HS-27A (cell line): ENCODE measurements at places on chromosomes 16 and 17.

GRCh38 chr17:2297023-2297422 lies 6.6 kb downstream of the SMG6 start:
- DNase-seq, result no peak

GRCh38 chr17:27458524-27458908 lies 2.3 kb downstream of the KSR1 start:
- no peak for DNase-seq

GRCh38 chr17:4945176-4945943 lies 3.0 kb downstream of the PFN1 start:
- peak; percentile 66 for DNase-seq

- DNase-seq, result no peak
Measured at GRCh38 chr17:35903451-35903850, 23.3 kb upstream of the CCL5 start.

GRCh38 chr17:80219013-80219762 lies 945 bp downstream of the SGSH start:
- DNase-seq, result peak; percentile 56

GRCh38 chr17:39573447-39574298 lies 34.0 kb downstream of the NEUROD2 start:
- DNase-seq, result peak; percentile 12

- no peak for DNase-seq
Measured at GRCh38 chr17:12136646-12137045, 116.0 kb downstream of the MAP2K4 start.

GRCh38 chr16:13113741-13114140 lies 212.3 kb downstream of the SHISA9 start:
- no peak for DNase-seq

- DNase-seq, result no peak
Measured at GRCh38 chr17:14204084-14204483, 32.6 kb downstream of the CDRT15 start.

- DNase-seq, result no peak
Measured at GRCh38 chr16:677316-678190, 2.1 kb downstream of the RHBDL1 start.

DNA sequence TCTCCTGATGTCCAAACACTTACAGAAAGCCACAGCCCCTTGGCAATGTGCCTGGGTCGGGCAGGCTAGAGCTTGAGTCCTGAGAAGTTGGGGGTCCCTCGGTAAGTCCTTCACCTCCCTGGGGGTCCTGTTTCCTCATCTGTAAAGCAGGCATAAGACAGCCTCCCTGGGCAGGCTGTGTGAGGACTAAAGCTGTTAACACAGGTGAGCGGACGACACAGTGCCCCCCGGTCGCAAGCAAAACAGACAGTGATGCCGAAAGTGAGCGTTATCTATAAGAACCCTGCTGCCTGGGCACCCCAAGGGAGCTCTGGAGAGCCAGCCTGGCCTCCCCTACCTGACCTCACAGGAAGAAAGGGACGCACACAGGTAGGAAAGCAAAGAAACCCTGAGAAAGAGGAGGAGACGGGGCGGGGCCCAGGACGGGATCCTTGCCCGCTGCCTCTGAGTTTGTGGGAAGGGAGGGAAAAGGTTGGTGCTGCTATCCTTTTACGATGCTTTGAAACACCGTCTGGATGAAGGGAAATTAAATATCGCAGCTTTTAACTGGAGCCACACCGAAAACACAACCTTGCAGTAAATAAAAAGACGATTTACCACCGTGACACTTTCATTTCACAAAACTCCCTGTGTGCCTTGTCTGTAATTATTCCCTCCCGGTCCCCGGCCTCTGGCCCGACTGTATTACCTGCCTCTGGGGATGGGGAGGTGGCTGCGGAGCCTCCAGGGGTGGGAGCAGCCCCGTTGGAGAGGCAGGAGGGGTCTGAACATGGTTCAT lies 67.1 kb downstream of the ENGASE start:
- no peak for DNase-seq

DNA sequence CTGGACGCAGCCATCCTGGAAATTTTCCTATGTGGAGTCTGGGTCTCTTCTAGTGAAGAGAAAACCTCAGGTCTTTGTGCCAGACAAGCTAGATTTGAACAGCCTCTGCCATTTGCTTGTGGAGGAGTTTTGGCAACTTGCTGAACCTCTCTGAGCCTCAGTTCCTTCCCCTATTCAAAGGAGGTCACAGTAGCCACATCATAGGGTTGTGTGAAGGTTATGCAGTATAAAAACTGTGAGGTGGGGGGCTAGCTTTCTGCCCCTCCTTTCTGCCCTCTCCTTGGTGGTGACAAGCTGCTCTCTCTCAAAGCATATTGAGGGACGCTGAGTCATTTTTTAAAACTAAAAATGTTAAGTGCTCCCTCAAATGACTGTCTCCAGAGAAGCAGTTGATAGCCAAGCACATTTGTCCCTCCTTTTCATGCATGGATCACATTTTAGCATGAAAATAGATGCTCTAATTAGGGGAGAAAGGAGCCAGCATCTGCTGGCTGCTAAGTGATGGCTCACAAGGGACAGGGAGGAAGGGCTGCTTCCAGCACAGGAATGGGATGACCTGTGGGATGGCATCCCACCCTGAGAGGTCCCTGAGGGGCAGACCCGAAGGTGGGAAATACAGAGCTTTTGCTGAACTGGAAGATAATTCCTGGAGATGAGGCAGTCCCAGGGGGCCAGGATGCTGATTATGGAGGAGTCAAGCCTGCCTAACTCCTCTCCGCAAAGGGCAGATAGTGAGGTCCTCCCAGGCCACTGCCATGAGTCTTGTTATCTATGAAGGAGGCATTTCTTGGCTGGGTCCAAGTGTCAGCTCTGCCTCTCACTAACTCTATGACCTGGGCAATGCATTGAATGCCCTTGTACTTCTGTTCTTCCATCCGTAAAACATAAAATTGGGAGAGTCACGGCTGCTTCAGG lies 218.8 kb downstream of the RAB11FIP4 start:
- DNase-seq, result no peak

GRCh38 chr16:53781023-53781605 lies 77.2 kb downstream of the FTO start:
- DNase-seq, result no peak

DNA sequence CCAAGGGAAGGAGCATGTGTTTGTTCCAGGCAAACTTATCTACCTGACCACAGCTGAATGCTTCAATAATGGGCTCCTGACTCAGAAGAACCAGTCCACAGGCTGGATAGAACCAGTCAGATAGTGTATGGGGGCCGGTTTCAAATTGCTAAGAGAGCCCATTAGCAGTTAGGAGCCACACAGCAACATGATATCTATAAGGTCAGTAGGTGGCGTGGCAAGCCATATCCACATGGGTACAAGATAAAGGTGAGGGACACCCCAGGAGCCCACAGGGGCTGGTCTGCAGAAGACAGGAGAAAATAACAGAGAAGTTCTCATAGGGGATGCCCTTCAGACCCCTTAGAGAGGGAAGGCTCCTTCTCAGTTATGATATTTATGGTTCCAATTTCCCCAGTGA lies 31.6 kb upstream of the CDRT15 start:
- no peak for DNase-seq

GRCh38 chr17:27635275-27635823 lies 4.4 kb downstream of the LGALS9 start:
- DNase-seq, result no peak

GRCh38 chr17:30840771-30841170 lies 9.0 kb downstream of the ATAD5 start:
- no peak for DNase-seq

GRCh38 chr17:30309591-30309990 lies 17.8 kb upstream of the BLMH start:
- DNase-seq, result no peak

DNA sequence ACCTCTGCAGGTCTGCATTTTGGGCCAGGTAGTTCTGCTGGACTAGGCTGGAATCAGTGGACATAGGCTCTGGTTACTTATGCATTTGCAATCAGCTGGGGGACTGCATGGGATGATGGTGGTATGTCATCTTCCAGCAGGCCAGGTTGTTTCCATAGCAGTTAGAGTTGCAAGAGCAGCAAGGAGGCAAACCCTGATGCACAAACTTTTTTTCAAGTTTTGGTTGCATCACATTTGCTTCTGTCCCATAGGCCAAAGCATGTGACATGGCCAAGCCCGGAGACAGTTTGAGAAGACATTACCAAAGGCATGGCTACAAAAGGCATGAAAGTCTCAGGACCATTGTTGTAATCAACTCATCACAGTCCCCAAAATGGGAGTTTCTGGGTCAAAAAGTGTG lies 58.2 kb downstream of the PRKCB start:
- no peak for DNase-seq

- DNase-seq, result no peak
Measured at GRCh38 chr16:974611-975261, 4.0 kb upstream of the LMF1 start.

GRCh38 chr16:6643080-6643686 lies 689.5 kb upstream of the RBFOX1 start:
- DNase-seq, result peak; percentile 8

- no peak for DNase-seq
Measured at GRCh38 chr17:14143688-14144087, 74.4 kb downstream of the COX10 start.

- DNase-seq, result no peak
Measured at GRCh38 chr17:2871720-2872119, 75.5 kb downstream of the RAP1GAP2 start.

GRCh38 chr17:19345486-19346350 lies 16.8 kb downstream of the B9D1 start:
- DNase-seq, result no peak

- DNase-seq, result peak; percentile 39
Measured at GRCh38 chr17:76382803-76383545, 1.4 kb upstream of the SPHK1 start.

- no peak for DNase-seq
Measured at GRCh38 chr17:17877529-17878358, 41.0 kb upstream of the SREBF1 start.

GRCh38 chr17:57832314-57833178 lies 17.3 kb downstream of the MRPS23 start:
- no peak for DNase-seq

DNA sequence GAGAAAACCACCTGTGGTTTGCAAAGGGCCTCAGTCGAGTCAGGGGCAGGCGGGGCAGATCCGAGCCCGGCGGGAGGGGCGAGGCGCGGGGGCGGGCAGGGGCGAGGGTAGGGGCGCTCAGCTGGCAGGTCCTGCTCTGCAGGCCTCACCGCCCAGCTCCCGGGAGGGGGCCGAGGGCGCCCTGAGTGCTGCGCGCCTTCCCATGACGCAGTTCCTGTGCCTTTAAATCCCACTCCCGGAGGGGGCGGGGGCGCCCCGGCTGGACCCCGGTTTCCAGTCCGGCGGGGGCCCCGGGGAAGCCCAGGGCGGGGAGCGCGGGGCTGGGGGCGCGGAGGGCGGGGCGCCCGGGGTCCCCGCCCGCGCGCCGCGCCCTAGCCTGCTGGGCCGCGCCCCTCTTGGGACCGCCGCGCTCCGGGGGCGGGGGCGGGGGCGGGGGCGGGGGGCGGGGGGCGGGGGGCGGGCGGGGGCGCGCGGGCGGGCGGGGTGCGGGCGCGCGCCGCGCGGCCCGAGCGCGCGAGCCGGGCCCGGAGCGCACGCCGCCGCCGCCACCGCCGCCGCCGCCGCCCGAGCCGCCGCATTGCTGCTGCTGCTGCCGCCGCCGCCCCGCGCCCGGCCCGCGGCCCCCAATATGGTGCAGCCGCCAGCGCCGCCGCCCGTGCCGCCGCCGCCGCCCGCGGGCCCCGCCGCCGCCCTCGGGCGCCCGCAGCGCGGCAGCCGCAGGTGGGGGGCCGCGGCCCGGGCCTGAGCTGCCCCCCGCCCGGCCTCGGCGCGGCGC lies at the start of gene JPH3:
Gene JPH3 (plus strand): TSS at position 508 of the 775 bp plus-strand sequence. CDS start 639 bp downstream, outside the sequence.
- no peak for DNase-seq

DNA sequence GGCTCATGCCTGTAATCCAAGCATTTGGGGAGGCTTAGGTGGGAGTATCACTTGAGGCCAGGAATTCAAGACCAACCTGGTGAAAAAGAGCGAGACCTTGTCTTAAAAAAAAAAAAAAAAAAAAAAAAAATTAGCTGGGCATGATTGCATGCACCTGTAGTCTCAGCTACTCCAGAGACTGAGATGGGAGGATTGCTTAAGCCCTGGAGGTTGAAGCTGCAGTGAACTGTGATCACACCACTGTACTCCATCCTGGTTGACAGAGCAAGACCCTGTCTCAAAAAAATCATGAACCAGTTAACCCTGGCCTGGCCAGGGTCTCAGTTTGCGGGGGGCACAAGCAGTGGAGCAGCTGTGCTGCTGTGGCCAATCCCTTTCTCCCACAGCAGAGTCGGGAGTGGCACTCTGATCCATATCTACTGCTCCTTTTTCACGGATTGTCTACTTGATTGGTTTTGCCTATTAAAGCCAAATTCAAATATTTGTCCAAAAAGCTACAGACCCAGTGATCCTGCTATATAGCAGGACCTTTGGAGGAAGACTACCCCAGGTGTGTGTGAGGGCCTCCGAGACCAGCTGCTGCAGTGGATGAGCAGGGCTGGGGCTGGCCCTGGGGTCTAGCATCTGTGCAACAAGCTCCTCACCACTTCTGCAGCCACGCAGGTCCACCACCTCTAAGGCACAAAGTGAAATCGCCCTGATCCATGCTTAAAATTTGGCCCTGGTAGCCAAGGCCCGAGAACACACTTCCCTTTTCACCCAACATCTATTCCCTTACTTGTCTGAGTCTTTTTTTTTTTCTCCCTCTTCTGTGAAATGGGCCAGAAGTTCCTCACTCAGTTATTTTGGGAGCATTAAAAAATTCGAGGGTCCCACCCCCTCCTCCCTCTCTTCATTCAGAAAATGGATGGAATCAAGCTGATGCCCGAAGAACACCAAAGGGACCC lies 48.2 kb downstream of the LDHD start:
- DNase-seq, result no peak

DNA sequence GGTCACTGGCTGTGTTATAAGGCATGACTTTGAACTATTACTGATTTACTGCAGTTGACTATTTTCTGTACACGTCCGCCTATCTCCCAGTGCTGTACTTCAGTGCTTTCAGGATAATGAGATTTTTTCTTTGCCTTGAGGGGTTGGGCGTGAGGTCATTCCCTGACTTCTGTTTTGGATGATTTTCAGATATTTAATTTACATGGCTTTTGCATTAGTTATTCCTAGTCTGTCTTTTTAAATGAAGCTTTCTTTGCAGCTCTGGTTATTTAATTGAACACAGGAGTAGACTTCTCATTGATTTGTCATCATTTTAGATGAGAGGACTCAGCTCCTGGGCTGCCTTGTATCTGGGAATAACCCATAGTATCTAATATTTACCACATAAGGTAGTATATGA lies 23.7 kb downstream of the WIPF2 start:
- no peak for DNase-seq

- DNase-seq, result no peak
Measured at GRCh38 chr17:39271546-39271945, 45.8 kb upstream of the STAC2 start.
